ENCODE measurements at places on chromosomes 5 and 9. TPM values are rescaled to one million over a fixed set of nuclear protein-coding genes. Genes with fewer than 3 reads are reported as not detected.

The ELL2 gene
- total RNA-seq, result 11.6 TPM

The C5orf58 gene
- total RNA-seq, result not detected

The GPR150 gene
- total RNA-seq, result 1.0 TPM

The MRRF gene
- 29.0 TPM for total RNA-seq

The GFI1B gene
- not detected for total RNA-seq

The INSL4 gene
- total RNA-seq, result not detected

The PRRX2 gene
- not detected for total RNA-seq

The PCDHB12 gene
- not detected for total RNA-seq
